ENCODE measurements at places on chromosomes 12 and 14.

DNA sequence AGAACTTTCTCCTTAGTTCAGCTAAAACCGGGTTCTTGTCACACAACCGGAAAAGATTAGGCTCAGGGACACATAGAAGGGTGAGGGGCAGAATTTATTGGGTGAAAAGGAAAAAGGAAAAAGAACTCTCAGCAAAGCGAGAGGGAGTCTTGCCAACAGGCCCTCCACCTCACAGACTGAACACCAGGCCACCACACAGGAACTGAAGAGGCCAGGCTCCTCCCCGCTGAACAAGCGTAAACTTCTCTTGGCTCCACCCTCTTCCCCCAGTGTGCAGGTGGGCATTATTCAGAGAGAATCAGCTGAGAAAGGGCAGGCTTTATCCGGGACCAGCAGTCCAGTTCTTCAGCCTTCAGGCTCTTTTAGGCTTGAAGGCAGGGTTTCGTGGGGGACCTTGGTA lies 125.6 kb upstream of the FGD4 start:
- DNase-seq, result no peak

DNA sequence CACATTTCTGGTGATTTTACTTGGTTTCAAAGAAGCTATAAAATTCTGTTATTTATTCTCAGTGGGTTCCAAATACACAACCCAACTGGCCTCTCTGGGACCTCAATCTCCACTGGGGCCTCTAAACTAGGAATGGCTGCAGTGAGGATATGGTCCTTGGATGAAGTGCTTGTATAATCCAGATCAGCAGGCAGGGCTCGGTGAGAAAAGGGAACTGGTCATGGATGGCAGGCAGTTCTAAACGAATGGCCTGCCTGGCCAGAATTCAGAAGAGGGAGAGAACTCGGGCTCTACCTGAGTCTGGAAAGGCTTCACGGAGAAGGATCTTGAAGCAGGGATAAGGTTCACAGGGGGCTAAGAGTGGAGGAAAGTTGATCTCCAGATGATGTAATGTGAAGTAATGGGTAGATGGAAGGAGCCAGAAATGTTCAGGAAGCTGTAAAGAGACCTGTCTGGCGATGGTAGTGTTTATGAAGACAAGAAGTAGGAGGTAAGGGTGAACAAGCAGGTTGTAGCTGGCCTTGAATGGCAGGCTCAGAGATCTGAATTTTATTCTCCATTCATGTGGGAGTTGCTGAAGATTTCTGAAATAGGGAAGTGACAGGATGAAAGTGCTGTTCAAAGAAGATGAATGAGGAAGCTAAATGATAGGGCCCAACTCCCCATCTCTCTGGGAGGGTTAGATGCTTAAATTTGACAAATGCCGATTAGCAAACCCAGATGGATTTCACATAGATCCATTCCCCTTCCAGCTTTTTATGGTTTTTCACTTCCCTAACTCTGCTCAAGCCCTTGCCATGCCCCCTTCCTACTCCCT lies 31.5 kb upstream of the ANO6 start:
- no peak for DNase-seq

- no peak for DNase-seq
Observed at GRCh38 chr12:74456431-74456830, 81.2 kb upstream of the ATXN7L3B start.

- DNase-seq, result no peak
Observed at GRCh38 chr14:62031504-62031903, 269.3 kb downstream of the SNAPC1 start.

DNA sequence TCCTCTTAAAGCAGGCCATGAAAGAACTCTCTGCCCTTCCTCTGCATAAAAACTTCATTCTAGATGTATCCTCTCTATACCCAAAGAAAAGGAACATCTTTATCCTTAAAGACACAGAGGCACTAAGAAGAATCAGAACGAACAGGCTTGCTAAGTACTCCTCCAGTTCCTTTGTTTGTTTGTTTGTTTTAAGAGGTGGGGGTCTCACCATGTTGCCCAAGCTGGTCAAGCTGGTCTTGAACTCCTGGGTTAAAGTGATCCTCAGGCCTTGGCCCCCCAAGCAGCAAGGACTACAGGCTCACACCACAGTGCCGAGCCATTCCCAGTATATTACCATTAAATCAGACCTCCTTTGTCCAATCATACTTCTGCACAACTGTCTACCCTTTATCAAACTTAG lies 14.0 kb downstream of the GDF3 start:
- DNase-seq, result no peak

Data from central memory CD8-positive, alpha-beta T cell (primary cell).